H54 (cell line): ENCODE measurements at places on chromosomes 3 and 15.

DNA sequence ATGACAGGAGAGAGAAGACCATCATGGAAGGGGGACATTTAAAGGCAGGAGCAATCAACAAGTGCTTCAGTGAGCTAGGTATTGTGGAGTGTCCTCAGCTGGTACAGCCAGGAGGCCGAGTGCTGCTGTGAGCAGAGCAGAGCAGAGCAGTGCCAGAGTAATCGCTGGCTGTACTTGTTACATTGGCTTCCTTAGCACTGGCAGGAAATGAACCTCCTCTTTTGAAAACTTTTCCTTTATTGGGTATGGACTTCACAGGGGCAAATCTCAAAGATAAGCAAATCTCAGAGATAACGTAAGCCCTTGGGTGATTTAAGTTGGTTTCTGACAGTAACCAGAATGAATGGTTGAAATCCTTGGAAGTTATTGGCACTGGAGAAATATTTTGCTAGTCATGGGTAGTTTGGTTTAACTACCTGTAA is 2.1 kb downstream of the SH3GL3 start:
- DNase-seq = no peak

GRCh38 chr3:170144437-170144843 is 37.1 kb downstream of the PHC3 start:
- DNase-seq = no peak

DNA sequence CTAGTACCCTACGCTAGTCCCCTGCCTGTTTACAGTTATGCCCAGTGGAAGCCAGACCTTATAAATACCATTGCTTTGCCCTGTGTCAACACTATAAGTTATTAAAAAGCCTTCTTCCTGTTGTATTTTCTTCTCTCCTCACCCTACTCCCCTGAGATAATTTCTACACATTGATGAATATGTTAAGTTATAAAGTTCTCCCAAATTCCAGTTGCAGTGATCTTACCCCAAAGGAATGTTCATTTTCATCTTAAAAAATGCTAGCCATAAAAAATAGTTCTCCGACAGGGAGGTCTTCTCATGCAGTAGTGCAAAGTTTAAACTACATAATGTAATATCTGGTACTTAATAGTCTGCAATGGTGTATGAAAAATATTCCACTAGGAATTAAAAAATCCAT is 58.6 kb downstream of the MAP2K5 start:
- no peak for DNase-seq

DNA sequence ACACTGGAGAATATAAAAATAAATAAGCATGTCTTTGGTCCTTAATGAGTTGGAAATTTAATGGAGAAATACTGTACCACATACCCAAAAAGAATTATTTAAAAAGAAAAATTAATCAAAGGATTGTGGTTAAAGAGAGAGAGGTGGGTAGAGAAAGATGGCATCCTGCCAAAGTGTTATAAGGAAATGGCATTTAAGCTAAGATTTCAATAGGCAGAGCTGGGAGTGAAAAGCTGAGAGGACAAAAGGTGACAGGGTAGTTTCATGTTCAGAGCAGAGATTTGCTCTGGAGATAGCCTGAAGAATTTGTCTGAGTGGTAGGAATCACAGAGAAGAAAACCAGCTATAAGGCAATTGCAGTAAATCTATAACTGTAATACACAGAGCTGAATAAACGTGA is 181.0 kb downstream of the SI start:
- DNase-seq = no peak

DNA sequence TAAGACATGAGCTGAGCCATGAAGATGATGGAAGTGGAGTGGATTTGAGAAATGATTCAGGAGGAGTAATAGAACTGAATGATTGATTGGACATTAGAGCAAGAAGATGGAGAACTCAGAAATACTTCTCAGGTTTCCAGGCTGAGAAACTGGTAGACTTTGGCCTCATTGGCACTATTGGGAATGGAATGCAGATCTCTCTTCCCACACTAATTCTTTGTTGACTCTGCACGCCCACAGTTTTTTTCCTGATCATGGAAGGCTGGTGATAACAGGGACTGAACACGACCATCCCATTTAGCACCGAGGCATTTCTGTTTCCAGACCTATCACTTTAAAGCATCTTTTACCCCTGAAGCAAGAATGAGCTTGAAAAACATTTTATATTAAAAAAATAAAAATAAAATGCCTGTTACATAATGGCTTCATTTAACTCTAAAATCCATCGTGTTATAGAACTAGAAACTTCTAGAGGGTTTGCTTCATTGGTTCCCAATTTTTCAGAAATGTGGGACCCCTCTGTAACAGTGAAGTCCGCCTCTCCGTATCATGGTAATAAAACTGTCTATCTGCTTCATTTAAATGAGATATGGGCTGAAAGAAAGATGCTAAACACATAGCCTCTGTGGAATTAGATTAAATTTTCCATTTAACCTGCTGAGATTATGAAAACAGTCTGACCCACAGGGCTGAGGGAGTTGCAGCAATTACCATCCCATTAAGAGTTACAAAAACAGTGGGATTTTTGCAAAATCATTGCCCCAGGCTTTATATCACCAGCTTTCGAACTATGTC is 562.0 kb upstream of the CFAP20DC start:
- no peak for DNase-seq

GRCh38 chr3:130709671-130710070 is 37.0 kb downstream of the PIK3R4 start:
- DNase-seq = no peak

GRCh38 chr3:151382671-151383070 is 1.9 kb downstream of the P2RY12 start:
- no peak for DNase-seq

DNA sequence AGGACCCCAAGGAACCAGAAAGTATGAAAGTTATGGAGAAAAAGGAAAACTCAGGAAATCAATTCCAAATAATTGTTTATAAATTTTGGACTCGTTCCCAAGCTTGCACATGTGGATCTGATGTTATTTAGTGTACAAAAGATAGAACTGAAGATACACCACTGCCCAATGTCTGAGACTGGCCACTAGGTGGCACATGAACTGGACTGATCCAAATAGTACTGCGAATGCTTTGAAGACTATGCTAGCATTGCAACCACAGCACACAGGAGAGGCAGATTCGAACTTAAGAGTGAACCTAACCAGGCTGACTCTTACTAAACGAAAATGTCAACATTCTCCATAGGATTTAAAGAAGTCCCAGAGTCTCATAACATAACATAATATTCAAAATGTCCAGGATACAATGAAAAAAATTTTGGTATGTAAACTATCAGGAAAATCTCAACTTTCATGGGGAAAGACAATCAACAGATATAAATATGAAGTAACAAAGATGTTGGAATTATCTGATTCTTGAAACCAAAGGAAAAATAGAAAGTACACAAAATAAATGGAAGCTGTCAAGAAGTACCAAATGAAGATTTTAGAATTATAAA is 596.7 kb downstream of the FGF12 start:
- peak; percentile 38 for DNase-seq

DNA sequence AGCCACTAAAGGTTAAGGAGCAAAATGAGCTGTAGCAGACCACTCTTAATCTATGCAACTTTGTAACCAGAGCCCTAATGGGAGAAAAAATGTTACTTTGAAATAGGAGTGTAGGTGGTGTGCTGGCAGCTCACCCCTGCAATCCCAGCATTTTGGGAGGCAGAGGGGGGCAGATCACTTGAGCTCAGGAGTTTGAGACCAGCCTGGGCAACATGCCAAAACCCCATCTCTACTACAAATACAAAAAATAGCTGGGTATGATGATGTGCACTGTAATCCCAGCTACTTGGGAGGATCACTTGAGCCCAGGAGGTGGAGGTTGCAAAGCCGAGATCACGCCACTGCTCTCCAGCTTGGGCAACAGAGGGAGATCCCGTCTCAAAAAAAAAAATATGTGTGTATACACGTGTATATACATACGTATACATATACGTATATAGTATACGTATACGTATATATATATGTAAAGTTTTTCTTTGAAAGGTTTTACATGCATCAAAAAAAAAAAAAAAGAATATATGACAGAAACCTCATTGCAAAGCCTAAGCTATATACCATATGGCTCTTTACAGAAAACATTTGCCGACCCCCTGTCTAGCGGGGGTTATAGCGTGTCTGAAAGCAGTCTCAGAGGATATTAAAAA is 15.7 kb downstream of the CAPN7 start:
- DNase-seq = no peak

- no peak for DNase-seq
Observed at GRCh38 chr3:177102553-177102952, 94.7 kb downstream of the TBL1XR1 start.

- no peak for DNase-seq
Observed at GRCh38 chr3:155026999-155027591, 53.0 kb upstream of the MME start.

DNA sequence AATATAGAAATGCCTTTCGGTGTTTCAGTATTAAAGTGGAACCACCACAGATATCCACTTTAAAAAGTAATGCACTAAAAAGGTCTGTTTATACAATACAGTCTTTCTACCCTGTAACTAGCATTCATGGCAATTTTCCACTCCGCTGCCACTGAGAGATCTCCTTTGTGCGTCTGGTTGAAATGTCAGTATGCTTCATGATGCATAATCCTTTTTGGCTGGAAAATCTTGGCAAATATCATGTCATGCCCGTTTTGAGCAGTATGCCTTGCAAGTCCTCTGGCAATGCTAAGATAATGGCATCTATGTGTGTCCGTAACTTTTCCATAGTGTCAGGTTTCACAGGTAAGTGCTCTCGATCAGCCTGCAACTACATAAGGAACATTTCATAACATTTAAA is 30.8 kb upstream of the ARF4 start:
- no peak for DNase-seq

DNA sequence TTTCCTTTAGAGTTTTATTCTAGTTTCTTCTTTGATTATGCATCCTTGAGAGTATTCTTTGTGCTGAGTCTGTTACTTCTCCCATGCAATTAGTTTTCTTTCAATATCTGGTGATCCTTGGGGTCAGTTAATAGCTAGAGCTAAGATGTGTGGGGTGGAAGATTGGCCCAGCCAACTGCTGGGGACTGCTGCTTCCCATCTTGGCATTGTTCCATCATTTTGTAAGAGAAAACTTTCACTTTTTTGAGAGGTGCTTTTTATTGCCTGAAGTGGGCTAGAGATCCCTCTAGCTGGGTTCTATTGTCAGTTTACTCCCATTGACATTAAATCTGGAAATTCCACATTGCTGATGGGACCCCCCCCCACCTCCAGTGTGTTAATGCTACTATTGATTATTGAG is 15.4 kb downstream of the BCL2L10 start:
- DNase-seq = no peak

- no peak for DNase-seq
Observed at GRCh38 chr3:126381966-126382365, 12.7 kb upstream of the CFAP100 start.

- peak; percentile 4 for DNase-seq
Observed at GRCh38 chr3:114363554-114364202, 69.8 kb downstream of the TIGIT start.

DNA sequence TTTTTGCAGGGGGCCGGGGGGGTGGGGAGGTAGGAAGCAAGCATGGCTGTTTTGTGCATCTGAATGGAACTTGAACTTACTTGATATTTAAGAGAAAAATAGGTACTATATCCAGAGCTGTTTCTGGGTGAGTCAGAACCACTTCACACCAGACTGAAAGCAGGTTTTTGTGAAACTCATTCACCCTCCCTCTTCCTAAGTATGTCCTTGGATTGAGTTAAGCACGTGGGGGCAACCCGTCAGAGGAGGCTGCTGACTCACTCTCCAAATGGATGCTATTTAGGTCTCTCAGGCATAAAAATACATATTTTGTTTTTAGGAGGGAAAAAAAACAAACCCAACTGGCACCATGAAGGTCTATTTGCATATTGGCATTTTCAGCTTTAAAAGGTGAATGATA is 270.3 kb downstream of the RYR3 start:
- no peak for DNase-seq

- no peak for DNase-seq
Observed at GRCh38 chr3:1823867-1824266, 274.8 kb upstream of the CNTN4 start.

- no peak for DNase-seq
Observed at GRCh38 chr15:70181626-70182255, 84.0 kb upstream of the TLE3 start.

- no peak for DNase-seq
Observed at GRCh38 chr3:123720638-123721037, 135.8 kb upstream of the HACD2 start.

GRCh38 chr15:35087759-35088158 is 2.7 kb upstream of the NANOGP8 start:
- DNase-seq = no peak

DNA sequence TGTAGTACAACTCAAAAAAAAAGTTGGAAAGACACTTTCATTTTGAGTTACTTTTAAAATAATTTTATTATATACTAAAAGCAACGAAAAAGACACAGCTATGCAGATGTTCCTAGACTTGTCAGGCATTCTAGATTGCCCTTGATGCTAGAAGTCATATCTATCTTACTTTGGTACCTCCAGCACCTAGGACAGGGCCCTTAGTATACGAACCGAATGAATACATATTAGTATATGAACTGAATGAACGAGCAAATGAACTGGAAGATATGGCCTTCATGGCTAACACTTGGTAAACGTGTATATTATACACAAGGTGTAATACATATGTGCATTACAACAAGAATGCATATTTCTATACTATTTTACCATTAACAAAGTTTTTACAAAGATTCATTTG is 24.1 kb downstream of the ATP13A5 start:
- no peak for DNase-seq

DNA sequence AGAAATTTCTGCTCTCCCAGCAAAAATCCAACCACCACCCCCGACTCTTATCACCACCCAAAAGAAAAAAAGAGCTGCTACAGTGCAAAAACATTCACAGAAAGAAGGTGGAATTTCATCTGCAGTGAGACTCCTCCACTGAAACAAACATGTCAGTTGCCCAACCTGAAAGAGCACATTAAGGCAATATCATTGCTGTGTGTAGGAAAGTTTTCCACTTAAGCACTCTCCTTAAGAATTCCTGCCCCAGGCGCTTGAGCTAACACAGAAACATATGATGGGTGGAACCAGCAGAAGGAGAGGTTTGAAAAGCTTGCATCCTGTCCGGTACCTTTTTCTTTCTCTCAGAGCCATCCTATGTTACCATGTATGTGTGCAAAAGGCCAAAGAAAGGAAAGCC is 200.8 kb upstream of the GADL1 start:
- no peak for DNase-seq

DNA sequence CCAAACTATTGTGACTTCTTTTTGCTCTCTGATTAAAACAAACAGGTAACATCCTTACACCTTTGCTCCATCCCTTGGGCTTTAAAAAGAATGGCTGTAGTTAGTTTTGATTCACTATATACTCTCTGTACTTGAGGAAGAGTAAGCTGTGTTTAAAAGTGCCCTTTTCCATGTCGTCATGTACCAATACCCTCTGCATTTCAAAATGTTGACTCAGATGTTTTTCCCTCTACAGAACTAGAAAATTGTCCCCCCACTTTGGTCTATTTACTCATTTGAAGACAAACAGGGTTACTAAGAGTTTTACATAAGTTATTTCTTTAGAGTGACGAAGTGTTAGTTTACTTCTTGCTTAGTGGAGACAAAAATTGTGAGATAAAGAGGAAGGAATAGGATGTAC is 62.7 kb downstream of the TASOR start:
- DNase-seq = no peak

GRCh38 chr15:89936051-89936785 is 23.5 kb upstream of the ARPIN start:
- DNase-seq = no peak
